ENCODE measurements at places on chromosomes 12 and 14.

GRCh38 chr12:105083551-105084105 is 630 bp downstream of the ALDH1L2 start:
- no peak for DNase-seq

DNA sequence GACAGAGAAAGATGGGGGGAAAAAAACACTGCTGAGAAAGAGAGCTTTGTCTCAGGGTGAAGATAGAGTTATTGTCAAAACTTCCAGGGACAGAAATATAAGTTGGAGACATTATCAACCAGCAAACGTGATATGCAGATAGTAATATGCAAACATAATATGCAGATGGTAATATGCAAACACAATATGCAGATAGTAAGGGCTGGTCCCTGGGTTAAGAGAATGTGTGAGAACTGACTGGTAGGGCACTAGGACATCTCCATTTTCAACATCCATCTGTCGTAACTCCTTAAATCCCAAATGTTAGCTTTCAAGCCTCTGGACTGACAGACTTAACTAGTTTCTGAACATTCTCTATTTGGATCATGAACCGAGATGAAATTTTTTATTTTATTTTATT is 32.2 kb downstream of the SNRPF start:
- no peak for DNase-seq

GRCh38 chr12:131133015-131133905 is 179.6 kb downstream of the ADGRD1 start:
- DNase-seq, result no peak

DNA sequence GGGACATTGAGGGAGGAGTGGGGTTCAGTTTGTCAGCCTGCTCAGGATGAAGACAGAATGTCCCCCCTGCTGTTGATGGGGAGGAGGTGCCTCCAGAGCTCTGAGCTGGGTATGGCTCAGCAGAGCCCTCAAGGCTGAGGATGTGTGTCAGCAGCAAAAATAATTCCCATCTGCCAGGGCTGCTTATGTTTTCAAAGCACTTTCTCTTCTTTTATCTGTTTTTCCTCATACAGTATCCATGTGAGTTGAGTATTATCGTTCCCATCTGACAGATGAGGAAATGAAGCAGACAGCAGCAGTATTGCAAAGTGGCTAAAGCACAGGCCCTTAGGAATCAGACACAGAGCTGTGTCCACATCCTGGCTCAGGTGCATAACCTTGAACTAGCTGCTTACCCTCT is 94.1 kb downstream of the SLC8A3 start:
- DNase-seq, result no peak

- no peak for DNase-seq
Measured at GRCh38 chr14:94466706-94467370, 9.2 kb downstream of the SERPINA9 start.

DNA sequence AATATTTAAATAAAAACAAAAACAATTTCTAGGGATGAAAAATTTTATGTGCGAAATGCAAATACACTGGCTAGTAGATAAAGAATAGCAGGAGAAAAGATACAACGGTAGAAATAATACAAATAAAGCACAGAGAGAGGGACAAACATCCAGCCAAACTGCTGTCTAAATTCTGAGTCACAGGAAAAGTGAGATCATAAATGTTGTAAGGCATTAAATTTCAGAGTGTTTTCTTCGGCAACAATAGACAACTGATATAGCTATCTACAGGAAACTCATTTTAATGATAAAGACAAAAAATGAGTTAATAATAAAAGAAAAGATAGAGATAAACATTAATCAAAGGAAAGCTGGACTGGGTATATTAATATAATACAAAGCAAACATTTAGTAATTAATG is 122.2 kb downstream of the NTS start:
- no peak for DNase-seq

- peak; percentile 32 for DNase-seq
Measured at GRCh38 chr14:77268989-77269600, 1.9 kb downstream of the NGB start.

- no peak for DNase-seq
Measured at GRCh38 chr12:132872975-132873421, 14.4 kb downstream of the CHFR start.

DNA sequence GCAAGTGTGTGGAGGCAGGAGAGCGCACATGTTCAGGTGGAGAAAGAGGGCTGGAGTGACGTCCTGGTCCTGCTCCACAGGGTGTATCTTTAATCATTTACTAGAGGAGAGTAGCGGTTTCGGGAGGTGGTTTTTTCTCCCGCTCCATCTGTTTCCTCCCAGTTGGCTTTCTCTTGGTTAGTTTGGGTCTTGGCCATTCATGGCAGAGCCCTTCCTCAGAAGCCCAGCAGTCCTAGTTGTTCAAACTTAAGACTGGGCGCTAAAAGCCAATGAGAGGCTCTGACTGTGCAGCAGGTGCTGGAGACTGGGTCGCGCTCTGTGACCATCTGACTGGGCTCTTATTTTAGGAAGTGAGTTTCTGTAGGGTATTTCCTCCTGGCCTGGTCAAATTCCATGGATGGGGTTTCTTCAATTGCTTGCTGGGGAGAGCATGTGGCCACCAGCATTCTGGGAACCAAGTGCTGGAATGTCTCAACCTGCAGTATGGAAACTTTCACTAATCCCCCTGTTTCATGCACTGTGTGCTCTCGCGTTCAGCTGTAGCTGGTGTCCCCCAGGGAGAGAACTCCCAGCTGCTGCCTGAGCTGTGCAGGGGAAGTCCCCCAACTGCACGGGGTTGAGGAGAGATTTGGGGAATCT is 27.4 kb upstream of the TSPAN9 start:
- no peak for DNase-seq

DNA sequence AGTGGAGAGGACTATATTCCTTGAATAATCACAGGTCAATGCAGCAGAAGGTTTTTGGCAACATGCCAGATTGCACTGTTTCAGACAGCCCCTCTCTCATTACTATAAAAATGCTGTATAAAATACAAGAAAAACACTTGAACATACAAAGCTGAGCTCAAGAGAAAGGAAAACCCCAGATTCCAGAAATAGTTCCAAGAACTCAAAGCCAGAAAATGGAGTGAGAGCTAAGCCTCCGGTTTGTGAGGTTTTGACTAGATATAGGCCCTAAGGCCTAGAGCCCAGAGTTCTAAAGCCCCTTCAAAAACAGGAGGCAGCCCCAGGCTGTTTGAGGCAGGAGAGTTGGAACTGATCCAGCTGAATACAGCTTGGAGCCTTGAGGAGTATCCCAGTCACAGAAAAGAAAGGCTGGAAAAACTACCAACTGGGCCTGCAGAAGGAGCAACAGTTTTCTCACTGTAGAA is 29.4 kb upstream of the ACTN1 start:
- peak; percentile 36 for DNase-seq

GRCh38 chr12:100698518-100698917 is 96.1 kb upstream of the ANO4 start:
- no peak for DNase-seq

DNA sequence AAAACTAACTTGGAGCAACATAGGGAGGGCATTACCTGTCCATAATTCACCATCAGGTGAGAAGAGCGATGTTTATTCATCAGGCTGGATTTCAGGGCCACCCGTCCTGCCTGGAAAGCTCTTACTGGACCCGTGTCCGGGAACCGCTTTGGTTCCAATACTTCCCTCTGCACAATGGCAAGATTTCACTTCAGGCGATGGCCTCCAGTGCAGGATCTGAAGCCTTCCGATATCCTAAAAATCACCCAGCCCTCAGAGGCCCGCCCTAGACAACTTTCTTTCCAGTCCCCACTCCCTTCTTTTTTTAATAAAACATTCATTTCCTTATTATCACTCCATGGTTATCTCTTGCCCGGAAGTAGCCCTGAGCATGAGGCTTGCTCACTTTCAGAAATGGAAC is 92.5 kb downstream of the BCL11B start:
- DNase-seq, result no peak

DNA sequence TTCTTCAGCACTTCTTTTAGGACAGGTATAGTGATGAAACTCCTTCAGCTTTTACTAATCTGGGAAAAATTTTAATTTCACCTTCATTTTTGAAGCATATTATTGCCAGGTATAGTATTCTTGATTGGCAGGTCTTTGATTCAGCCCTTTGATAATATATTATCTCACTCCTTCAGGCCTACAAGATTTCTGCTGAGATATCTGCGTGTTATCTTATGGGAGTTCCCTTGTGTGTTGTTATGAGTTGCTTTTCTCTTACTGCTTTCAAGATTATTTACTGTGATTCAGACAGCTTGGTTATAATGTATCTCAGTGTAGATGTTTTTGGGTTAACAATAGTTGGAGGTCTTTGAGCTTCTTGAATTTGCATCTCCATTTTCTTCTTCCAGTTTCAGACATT is 87.4 kb downstream of the ATF7IP start:
- no peak for DNase-seq

DNA sequence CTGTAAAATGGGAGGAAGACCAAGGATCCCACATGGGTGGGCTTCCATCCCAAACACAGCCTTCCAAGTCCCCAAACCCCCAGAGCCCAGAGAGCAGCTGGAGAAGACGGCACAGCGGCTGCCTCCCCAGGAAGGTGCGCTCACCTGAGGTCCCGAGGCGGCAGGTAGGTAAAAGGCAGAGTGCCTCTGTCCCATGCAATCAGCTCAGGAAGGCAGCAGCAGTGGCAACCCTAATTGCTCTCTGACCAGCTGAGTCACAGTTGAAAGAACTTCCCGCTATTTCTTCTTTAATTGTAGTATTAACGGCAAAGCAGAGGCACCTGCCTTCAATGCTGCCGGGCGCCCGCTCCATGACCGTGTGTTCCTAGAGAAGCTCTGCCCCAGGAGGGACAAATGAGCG is 91.1 kb upstream of the BCL11B start:
- DNase-seq, result no peak

DNA sequence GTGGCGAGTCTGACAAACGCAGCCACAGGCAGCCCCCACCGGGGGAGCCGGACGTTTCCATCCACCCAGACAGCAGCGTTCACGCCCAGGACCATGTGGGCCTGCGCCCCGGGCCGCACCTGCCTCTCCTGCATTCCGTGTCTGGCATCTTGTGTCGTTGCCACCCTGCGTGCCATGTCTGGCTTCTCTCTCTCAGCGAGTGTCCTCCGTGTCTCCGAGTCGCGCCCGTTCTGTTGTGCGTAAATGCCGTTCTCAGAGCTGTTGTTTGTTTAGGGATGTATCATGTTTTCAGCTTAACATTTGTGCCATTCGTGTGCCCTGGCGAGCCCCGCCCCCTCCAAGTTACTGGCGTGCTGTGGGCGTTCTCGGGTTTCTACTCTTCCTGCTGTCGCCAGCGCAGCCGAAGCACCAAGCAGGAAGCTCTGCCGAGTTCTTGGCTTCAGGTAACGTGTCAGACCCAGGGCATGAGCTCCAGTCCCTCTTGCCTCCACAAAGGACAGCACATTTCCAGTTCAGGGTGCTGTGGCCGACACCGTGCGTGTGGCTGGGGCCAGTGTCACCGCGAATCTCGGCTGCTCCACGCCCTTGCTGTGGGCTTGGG is 34.6 kb downstream of the NOC4L start:
- peak; percentile 63 for DNase-seq

GRCh38 chr14:62614122-62614521 is 431.1 kb downstream of the KCNH5 start:
- DNase-seq, result no peak

GRCh38 chr14:91732859-91733477 is 1.1 kb upstream of the CATSPERB start:
- DNase-seq, result no peak

- no peak for DNase-seq
Measured at GRCh38 chr12:32125455-32126084, 18.9 kb downstream of the BICD1 start.

DNA sequence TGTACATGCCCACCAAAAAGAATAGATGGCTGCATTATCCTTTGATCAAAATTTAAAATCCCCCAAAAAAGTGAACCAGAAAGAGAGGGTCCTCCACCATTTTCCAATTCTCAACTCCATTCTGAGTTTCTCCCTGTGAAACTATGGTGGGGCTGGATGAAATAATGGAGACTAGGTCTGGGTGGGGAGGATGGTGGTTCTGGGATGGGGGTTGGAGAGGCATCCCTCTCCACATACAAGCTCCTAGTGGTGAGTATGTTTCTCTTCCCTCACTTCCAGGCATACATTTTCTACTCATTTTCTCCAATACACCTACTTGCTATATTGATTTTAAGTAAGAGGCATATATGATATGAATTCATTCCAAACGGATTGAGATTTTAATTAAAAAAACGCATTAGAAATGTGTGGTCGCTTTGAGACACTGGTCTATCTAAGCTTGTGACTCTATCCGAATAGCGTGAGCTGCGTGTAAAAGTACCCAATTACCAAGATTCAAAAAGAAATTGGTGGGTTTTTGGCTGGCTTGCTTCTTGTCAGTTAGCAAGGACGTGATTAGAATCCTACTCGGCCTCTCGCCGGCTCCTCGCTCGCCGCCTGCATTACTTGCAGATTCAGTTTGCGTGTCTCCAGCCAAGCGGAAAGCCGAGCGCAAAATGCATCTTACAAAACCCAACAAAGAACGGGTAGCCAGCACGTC is 3.4 kb downstream of the ASCL1 start:
- DNase-seq, result no peak

Data from right kidney (tissue), 9 donors.